OCI-M1 (cell line): ENCODE measurements at places on chromosomes 6 and 20.
A peak's percentile ranks its signal among the peaks of the same experiment; 100 is the strongest.

- DNase-seq, result no peak
These were observed 2.0 kb upstream of the SMOC2 start for GRCh38 chr6:168438783-168439520.

DNA sequence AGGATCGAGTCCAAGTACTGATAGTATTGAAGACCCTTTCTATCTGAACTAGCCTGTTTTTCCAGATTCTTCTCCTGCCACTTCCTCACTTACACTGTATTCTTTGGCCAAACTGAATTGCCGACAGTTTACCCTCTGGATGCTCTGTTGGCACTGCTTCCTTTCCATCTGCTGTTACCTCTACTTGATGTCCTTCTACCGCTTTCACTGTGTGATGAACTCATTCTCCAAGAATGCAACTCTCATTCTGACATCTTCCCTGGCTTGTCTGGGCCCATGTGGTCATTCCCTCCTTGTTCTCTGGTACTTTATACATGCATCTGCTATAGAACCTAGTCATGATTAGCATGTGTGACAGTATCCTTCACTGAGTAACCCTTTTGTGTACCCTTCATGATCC lies 16.3 kb downstream of the RPRD1B start:
- DNase-seq, result no peak

DNA sequence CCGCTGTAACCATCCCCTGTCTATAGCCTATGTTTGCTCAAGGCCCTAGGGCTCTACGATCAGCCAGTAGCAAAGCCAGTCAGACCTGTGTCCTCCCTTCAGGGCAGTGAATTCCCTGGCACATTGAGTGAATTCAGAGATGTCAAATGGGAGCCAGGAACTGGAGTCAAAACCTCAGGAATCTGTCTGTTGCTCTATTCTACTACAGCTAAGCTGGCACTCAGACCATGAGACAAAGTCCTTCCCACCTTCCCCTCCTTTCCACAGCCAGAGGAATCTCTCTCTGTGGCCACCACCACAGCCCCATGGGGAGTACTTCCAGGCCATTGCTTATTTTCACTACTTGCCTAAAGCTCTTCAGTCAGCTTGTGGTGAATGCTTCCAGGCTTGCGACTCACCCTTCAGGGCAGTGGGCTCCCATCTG lies 82.0 kb downstream of the PKIB start:
- no peak for DNase-seq

GRCh38 chr6:80021591-80021990 lies 17.1 kb downstream of the TTK start:
- DNase-seq, result no peak

DNA sequence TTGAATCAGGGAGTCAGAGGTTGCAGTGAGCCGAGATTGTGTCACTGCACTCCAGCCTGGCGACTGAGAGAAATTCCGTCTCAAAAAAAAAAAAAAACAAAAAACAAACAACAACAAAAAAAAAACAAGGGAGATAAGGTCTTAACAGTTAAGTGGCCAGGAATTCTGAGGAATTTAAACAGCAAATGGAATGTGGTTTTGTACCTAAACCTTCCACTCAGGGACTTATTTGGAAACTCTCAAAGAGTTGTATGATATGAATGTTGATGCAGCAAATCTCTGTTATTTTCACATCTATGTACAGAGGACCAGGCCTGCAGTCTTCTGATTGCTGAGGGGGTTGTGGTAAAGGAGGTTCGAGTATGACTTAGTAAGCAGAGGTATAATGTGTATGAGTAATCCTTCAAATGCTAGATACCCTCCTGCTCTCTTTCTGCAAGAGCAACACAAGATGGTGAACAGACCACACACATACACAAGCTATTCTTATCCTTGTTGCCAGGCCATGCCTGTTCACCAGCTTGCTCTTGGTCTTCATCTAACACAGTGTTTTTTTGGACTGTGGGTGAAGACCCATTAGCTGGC lies 174.9 kb upstream of the SCGN start:
- peak; percentile 24 for DNase-seq

DNA sequence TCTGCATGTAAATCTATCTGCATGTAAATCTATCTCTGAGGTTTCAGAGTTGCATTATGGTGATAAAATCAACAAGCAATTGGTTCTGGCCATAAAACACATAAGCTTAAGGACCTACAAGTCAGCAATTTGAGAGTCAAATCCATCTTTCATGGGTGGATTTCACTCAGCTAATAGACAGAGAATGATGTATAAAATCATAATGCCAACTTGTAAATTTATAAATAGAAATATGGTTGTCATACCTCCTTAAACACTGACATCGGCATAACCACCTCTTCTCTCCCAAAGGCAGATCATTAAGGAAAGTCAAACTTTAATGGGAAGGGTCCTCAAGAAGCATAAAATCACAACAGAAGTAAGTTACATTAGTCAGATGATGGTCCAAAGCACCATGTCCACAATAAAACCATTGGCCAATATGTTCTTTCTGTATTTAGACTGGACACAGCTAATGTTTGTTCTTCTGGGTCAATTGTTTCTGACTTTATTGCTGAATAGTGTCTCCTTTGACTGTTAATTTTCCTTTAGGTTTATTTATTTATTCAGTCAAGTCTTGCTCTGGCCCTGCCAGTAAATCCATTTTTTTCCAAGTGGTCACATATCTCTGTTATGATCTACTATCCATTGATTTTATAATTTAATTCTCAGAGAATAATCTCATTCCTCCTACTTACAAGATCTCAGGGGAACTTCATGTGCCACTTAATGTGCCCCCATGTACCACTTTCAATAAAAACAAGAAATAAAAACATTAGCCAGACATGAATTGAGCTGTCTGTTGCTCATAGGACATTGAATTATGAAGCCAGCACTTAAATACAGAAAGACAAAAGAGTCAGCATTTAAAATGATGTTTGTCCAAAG lies 382.9 kb upstream of the IRAK1BP1 start:
- no peak for DNase-seq

DNA sequence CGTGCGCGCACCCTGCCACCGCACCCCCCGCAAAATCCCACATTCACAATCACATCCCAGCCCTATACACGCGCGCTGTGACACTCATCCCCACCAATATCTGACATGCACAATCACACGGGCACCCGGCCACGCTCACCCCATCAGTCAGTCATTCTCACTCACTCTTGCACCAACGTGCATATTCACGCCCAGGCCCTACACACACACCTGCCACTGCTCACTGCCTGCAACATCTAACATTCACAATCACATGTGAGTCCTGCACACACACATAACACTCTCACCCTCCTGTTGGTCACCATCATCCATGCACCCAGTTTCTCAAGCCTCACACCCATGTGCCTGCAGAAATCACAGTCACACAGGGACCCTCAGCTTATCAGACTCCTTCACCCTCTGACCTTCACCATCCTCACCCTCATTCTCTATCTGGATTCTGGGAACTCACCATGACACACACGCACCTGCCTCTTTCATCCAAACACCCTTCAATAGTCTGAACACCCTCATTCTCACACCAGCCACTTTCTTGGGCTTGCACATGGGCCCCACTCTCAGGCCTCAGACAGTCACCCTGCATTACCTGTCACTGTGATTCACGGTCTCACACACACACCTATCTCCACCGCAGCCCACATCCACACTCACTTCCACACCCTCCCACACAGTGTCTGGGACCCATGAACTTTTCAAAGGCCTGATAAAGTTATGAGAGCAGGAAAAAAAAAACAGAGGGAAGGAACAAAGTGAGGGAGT lies 748 bp upstream of the ATP9A start:
- no peak for DNase-seq

DNA sequence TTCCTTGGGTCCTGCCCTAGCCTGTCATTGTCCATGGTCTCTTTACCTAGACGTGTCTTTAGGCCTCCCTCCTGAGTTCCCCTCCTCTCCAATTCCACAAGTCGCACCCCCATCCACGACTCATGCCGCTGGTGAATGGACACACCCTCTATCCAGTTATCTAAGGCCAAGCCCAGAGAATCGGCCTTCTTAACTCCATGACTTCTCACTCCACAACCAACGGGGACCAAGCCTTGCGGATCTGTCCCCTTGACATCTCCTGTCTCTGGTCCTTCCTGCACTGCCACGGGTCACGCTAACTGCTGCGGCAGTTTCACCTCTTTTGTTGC lies 7.0 kb upstream of the RREB1 start:
- DNase-seq, result no peak

DNA sequence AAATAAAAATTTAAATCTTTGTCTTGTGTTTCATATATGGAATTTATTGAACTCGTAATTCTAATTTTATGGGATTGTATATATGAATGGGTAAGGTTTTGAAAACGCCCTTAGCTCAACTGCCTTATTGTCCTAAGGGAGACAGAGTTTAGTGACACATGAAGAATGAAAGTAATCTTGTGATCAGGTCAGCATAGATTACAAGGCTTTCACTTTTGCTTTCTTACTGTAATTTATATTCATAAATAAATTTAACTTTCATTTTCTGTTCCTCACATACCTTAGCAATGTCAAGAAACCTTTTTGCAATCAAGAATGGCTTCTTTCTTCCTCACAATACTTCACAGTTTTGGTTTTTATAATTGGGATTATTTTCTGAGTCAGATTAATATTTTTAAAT lies 14.4 kb downstream of the KPNA5 start:
- peak; percentile 92 for DNase-seq

DNA sequence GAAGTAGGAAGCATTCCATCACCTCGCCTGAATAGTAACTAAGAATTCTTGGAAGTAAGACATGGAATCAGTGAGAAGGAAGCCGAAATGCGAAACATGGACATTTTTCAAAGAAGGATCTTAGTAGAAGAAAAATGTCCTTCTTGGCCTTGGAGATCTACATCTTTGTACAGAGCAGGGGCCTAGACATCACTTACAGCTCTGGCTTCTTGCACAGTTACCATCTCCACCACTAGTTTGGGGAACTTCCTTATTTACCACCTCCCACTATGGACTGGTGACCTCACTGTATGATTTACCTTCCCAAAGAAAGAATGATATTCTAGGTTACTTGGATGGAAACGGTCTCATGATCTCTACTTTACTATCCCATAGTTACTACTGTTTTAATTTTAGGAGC lies 15.7 kb downstream of the CASS4 start:
- peak; percentile 38 for DNase-seq

DNA sequence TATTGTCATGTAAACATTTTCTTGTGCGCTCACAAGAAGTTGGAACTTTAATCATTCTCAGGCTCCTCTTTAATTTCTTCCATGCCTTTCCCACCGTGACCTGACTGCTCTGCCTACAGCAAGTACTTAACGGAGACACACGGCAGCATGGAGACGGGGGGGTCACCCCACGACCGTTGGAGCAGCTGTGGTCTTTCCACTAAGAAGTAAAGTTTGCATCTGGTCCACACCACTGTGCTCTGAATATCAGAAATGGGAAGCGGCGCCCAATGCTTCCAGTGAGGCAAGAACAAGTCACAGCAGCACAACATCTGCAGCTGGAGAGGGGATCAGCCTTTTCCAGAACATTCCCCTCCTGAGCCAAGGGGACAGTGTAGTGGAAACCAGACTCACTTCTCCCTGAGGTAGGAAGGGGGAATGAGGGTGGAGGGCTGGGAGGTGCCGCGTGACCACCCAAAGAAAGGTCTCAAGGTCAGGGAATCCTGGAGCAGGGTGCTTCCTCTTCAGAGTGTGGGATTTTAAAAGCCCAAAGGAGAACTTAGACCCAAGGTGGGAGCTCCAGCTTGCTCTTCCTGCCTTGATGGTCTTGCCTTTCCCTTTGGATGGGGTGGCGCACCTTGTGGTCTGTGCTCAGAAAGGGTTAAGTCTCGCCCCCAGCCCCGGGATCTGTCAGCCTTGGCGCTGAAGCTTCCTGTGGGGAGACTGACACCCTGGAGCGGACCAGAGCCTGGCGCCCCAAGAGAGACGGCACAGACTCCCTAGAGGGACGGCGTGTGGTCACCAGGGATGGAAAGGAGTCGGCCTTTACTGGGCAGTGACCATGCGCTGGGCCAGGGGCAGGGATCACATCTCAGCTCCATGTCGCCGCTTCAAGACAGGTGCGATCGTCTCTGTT lies 25.6 kb upstream of the SMOC2 start:
- no peak for DNase-seq

GRCh38 chr6:2229039-2229438 lies 16.4 kb downstream of the GMDS start:
- no peak for DNase-seq

GRCh38 chr6:38432079-38432478 lies 207.7 kb downstream of the BTBD9 start:
- DNase-seq, result no peak

GRCh38 chr6:129749749-129750120 lies 39.8 kb upstream of the ARHGAP18 start:
- peak; percentile 92 for DNase-seq

GRCh38 chr6:11770546-11771466 lies 7.8 kb downstream of the ADTRP start:
- DNase-seq, result peak; percentile 31

GRCh38 chr6:6865611-6866010 lies 242.2 kb upstream of the RREB1 start:
- DNase-seq, result peak; percentile 64

- no peak for DNase-seq
These were observed 6.7 kb upstream of the VNN2 start for GRCh38 chr6:132764370-132764769.

GRCh38 chr6:149169761-149170511 lies 147.6 kb upstream of the TAB2 start:
- DNase-seq, result no peak

- DNase-seq, result no peak
These were observed 159.2 kb upstream of the CST7 start for GRCh38 chr20:24789877-24790276.

GRCh38 chr6:13766201-13766634 lies 48.1 kb downstream of the MCUR1 start:
- peak; percentile 40 for DNase-seq

- no peak for DNase-seq
These were observed 589.1 kb downstream of the EYS start for GRCh38 chr6:65117817-65118409.

- no peak for DNase-seq
These were observed 184.3 kb downstream of the ZNF217 start for GRCh38 chr20:53409447-53409717.

DNA sequence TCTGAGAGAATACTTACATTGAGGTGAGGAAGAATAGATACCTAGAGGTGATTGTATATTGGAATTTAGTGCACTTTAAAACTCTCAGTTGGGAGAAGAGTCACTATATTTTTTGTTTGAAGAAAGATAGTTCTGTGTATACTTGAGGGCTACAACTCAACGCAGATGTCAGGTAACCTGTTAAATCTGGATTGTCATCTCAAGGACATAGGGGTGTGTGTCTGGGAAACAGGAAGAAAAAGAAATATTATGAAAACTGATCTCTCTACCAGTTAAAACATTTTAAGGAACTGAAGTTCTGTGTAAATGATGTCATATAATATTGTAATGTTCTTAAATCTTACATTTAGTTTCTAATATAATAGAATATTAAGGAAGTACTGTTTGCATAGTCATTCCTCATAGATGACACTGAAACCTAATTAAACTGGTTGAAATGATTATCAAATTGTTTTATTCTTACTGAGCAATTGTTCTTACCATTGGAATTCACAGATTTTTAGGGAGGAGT lies 86.2 kb downstream of the SMAP1 start:
- DNase-seq, result no peak
